ENCODE measurements at places on chromosomes 5 and 9.

DNA sequence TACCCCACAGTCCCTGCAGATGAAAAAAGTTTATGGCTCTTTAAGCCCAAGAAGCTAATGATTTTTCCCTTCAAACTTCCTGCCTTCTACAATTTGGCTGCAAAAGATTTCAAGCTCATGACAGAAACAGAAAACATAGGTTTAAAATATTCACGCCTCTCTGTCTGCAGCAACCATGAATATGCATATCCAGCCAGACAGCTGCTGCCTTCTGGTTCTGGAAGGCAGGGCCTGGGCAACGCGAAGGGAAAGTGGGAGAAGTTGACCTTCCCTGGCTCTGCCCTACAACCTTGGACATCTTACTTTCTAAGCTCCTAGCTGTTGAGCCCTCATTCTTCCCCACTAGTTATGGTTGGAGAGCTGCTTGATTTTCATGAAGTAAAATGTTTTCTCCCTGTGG, 64.8 kb upstream of the CLINT1 start:
- DNase-seq, result no peak

GRCh38 chr5:88761269-88761850, 121.6 kb downstream of the MEF2C start:
- no peak for DNase-seq

DNA sequence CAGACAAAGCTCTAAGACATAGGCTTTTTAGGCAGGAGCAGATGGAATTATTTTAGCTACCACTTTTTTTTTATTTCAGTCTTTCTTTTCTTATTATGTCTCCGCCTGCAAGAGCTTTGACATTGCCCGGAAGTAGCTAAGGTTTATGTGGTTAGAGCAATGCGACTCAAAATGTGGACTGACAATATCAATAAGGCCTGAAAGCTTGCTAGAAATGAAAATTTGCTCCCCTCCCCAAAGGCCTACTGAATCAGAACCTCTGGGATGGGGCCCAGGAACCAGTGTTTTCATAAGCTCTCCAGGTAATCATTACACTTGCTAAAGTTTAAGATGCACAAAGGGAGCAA, 81.3 kb downstream of the SUSD1 start:
- no peak for DNase-seq

DNA sequence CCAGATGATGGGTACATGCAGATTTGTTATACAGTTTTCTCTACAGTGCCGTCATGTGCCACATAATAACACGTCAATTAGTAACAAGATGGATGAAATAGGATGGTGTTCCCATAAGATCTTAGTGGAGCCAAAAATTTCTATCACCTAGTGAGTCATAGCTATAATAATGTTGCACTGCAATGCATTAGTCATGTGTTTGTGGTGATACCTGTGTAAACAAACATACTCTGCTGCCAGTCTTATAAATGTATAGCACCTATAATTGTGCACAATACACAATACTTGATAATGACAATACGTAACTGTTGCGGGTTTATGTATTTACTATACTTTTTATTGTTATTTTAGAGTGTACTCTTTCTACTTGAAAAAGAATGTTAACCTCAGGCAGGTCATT, 865.4 kb downstream of the MAT2B start:
- no peak for DNase-seq

GRCh38 chr5:78760366-78760765, 111.8 kb upstream of the LHFPL2 start:
- DNase-seq, result no peak

GRCh38 chr9:112186695-112187094, 11.6 kb upstream of the SUSD1 start:
- no peak for DNase-seq

Data from omental fat pad (tissue), 4 donors.